Activated effector memory CD4-positive, alpha-beta T cell treated with Interleukin-2 at 50 U/mL for 16 hours (primary cell): ENCODE measurements at places on chromosomes 4 and X.
A peak's percentile ranks its signal among the peaks of the same experiment; 100 is the strongest.

- no peak for DNase-seq
Measured at GRCh38 chr4:142535009-142535408, 311.1 kb downstream of the INPP4B start.

- DNase-seq: no peak
Measured at GRCh38 chr4:174036576-174036975, 246.9 kb downstream of the FBXO8 start.

DNA sequence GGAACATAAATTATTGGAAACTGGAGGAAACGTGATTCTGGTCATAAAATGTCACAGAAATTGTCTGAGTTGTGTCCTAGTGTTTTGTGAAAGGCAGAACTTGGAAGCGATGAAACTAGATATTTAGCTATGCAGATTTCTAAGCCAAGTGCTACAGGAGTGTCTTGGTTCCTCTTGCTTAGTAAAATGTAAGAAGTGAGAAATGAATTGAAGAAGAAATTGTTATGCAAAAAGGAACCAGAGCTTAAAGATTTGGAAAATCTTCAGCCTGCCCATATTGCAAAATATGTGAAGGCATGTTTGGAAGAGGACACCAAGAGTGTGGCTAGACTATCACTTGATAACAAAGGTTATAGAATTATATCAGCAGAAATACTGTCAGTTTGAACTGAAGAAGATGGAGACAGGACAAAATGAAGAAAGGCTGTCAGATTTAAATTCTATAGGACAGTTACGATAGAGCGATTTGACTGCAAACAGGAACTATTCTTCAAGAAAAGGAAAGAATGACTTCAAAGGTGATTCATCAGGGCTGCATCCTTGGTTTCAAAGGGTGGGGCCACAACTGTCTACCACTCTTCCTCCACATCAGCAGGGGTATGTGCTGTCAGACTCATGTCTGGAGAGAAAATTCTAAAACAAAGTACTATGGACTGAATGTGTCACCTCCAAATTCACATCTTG lies 9.4 kb upstream of the CDS1 start:
- DNase-seq: no peak

DNA sequence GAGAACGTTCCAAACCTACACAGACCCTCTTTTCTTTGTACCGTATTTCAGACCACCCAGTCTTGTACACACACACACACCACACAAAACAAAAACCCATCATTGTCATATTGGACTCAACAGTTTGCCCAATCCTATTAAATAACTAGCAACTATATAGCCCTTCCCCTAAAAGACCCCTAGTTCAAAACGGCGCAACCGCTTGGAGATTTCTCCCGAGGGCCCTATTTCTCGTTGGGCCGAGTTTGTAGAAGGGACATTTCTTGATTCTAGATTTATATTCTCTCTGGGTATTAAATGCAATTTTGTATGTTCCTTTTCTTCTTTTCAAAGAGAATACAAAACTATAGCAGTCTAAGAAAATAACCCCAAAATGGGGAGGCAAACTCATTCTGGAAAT lies 547 bp upstream of the PDGFRA start:
- no peak for DNase-seq

DNA sequence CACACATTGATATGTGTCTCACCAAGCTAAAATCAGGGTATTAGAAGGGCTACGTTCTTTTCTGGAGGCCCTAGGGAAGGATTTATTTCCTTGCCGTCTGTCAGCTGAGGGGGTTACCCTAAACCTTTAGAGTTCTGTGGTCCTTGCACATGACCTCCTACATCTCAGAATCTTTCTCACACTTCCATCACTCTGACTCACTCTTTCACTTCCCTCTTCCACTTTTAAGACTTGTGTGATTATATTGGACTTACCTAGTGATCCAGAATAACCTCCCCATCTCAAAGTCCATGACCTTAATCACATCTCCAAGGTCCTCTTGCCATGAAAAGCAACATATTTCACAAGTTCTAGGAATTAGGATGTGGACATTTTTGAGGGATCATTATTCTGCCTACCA lies 53.6 kb upstream of the FUNDC1 start:
- no peak for DNase-seq

GRCh38 chr4:101283434-101283833 lies 63.9 kb downstream of the PPP3CA start:
- DNase-seq: no peak

DNA sequence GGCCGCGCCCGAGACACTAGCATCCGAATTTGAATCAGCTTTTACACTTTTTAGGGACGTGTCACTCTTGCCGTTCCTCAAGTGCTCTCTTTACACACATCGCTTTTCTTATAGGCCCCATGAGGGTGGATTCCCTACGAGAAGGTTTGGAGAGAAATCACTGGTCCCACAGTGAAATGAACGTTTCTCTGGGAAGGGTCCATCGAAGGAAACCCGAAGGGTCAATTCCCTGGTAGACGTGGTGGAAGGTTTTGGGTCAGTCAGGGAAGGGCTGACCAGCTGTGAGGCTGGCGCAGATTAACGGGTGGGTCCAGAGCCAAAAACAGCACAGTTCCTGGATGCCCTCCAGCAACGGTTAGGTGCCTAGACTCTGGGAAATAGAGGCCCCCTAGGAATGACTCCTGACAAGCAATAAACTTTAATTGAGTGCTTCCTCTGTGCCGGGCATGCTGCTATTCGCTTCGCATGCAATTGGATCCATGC lies 35.9 kb downstream of the ETDC start:
- DNase-seq: no peak

DNA sequence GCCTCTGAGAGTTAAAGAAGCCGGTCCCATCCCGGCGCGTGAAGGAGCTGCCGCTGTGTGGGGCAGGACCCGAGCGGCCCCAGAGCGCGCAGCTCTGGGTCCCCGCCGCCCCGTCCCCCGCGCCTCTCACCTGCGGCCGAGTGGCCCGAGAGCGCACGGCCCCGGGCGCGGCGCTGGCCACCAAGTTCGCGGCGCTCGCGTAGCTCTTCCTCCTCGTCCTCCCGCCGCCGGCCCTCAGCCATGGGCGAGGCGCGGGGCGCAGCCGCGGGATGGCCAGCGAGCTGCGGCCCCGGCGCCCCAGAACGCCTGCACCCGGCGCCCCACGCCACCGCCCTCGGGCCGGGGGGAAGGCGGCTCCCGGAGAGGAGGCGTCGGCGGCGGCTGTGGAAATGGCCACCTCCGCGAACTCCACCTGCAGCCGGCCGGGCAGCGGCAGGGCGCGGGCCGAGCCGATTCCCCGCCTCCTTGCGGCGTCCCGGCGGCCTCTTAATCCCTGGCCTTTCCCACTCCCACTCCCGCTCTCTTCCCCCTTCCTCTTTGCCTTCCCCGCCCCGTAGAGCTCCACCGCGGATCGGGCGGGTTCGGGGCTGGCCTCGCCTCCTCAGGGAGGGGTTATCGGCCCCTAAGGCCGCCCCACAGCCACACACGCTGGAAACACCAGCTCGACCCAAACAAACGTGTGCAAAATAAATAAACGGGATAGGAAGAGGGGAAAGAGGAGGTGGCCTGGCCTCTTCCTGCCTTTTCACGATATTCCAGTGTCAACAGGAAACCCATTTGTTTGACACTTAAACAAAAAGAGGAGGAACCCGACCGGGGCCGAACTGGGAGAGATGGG lies at the start of gene SH3D19:
SH3D19 (minus strand) TSS at position 495 of the 838 bp plus-strand sequence; CDS start at position 242, 253 bp downstream.
- DNase-seq: no peak

GRCh38 chr4:102684610-102685052 lies 76.1 kb downstream of the MANBA start:
- DNase-seq: no peak

- DNase-seq: no peak
Measured at GRCh38 chr4:125728568-125728967, 413.8 kb downstream of the FAT4 start.

DNA sequence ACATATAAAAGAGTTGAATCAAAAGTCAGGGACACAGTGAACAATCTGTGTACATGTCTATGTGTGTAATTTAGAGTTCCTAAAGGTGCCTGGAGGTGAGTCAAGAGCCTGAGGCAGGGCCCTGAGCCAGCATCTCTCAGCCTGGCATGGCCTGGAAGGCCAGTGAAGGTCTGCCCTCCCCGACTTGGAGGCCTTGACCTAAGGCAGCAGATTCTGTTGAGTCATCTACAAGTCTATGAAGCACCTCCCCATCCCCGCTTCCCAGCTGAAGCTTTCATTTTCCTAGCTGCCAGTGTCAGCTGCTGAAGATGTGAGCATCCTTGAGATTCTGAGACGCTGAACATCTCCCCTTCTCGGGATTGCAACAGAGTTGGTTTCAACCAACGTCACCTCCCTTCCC lies 583.9 kb downstream of the BCOR start:
- DNase-seq: no peak

- no peak for DNase-seq
Measured at GRCh38 chr4:163523791-163524365, 29.4 kb downstream of the TMA16 start.

DNA sequence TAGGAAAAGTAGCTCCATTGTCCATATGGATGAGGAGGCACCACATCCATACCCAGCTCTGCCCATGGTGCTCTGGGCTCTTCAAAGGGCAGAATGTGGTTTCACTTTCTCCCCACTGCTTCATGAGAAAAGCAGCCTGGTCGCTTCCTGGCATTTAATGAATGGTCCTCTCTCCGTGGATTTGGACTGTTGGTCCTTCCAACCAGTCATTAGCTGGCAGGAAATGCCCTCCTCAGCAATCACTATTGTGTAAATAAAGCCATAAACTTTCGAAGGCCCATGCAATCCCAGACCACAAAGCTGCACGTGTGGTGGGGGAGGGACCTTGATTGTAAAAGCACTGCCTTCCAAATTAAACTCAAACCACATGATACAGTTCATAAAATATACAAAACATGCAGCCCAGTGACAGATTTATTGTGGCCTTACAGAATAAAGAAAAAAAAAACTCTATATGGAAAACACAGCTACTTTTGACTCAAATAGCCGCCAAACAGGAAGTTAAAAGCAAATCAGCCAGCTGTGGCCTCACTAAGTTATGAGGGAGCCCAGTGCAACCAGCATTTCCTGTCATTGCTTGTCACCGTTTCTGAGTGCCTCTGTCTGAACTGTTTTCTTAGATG lies 8.1 kb downstream of the MBNL3 start:
- peak; percentile 8 for DNase-seq

DNA sequence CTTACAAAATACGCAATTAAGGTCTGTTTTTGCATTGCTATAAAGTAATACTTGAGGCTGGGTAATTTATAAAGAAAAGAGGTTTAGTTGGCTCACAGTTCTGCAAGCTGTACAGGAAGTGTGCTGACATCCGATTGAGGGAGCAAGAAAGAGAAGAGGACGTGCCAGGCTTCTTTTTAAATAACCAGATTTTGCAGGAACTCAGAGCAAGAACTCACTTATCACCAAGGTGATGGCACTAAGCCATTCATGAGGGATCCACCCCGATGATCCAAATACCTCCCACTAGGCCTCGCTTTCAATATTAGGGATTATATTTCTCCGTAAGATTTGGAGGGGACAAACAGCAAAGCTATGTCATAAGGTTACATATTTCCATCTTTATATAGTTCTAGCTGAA lies 456.7 kb downstream of the GLUD2 start:
- no peak for DNase-seq

- DNase-seq: no peak
Measured at GRCh38 chr4:3276986-3277385, 15.8 kb upstream of the RGS12 start.

GRCh38 chr4:73770917-73771316 lies 30.5 kb downstream of the CXCL8 start:
- DNase-seq: no peak

DNA sequence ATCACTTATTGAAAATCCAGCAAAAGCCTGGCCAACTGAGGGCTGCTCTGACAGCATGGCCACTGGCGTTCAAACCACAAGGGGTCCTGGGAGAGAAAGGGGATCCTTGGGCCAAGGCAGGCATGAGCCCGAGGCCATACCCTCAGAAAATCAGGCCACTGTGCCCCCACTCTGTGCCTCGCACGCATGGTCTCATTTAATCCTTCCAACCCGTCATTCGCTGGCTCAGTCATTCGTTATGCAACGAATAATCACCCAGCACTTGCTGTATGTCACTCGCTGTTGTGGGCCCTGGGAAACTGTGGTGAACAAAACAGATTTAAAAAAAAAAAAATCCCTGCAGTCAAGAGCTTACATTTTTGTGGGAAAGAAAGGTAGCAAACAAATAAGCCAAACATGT lies 112.7 kb downstream of the BCOR start:
- no peak for DNase-seq

- DNase-seq: no peak
Measured at GRCh38 chrX:111634823-111635729, 45.9 kb upstream of the ALG13 start.

DNA sequence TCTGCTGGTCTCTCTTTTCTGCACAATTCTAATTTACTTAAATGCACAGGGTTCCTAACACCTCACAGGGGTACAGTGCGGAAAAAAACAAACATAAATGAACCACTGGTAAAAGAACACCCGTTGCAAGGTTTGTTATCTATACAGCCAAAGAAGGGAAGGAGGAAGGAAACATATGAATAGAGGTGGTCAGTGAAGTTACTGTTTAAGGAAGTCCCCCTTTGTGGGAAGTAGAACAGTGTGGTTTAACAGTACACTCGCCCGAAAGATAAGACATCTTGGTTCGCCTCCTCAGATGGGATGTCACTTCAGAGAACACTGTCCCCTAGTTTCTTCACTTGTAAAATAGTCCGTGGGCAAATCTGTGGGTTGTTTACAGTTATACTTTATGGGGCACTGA lies 57.5 kb downstream of the TEC start:
- no peak for DNase-seq

- no peak for DNase-seq
Measured at GRCh38 chr4:169226565-169226964, 44.2 kb downstream of the SH3RF1 start.

DNA sequence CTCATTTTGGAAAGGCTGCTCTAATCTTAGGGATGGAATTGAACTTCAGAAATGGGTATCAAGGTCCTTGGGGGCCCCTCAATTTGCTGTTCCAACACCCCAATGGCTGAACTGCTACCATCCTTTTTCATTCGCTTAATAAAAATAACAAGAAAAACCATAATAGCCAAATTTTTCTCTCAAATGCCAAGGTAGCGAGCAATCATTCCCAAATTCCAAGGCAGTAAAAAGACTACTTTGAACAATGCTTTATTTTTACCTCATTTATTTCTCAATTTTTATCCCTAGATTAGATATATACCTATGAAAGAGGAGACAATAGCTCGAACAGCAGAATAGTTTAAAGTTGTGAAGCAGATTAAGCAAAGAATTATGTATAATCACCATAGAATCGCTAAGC lies 323.4 kb upstream of the SLC7A11 start:
- no peak for DNase-seq

DNA sequence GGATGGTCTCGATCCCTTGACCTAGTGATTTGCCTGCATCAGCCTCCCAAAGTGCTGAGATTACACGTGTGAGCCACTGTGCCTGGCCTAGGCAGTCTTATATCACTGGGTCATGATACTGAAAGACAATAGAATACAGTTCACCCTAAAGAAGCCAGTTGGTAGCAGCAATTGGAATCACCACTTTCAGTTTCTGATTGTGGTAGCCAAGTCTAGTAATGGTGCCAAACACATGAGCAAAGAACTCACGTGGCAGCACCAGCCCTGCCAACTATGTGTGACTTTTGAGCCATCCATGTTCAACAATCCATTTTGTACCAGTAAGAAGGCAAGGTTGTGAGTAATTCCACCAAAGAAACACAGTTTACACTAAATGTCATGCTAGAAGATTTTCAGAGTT lies 548.4 kb downstream of the KLHL13 start:
- DNase-seq: no peak
